RPMI7951 (cell line): ENCODE measurements at places on chromosomes 12 and 14. TPM values are rescaled to one million over a fixed set of nuclear protein-coding genes. Genes with fewer than 3 reads are reported as not detected.

CAPRIN2 gene
- 15.5 and 15.7 TPM in 2 replicates for total RNA-seq

KCNK13 gene
- total RNA-seq, result not detected in 2 replicates

TAS2R30 gene
- total RNA-seq, result 0.60 and 0.98 TPM in 2 replicates

RTL1 gene
- not detected in 2 replicates for total RNA-seq

KLRG1 gene
- 1.4 and 2.0 TPM in 2 replicates for total RNA-seq

ANKRD33 gene
- total RNA-seq, result not detected in 2 replicates

IRAK4 gene
- 10.8 and 13.7 TPM in 2 replicates for total RNA-seq

PTPRR gene
- total RNA-seq, result 9.0 and 9.4 TPM in 2 replicates

TMX1 gene
- 87.8 and 110 TPM in 2 replicates for total RNA-seq

GRCh38 chr14:103129301-103130016, 6.2 kb downstream of the TNFAIP2 start:
- DNase-seq, result no peak

GRCh38 chr12:122148657-122149056, 25.4 kb downstream of the IL31 start:
- DNase-seq, result no peak

DNA sequence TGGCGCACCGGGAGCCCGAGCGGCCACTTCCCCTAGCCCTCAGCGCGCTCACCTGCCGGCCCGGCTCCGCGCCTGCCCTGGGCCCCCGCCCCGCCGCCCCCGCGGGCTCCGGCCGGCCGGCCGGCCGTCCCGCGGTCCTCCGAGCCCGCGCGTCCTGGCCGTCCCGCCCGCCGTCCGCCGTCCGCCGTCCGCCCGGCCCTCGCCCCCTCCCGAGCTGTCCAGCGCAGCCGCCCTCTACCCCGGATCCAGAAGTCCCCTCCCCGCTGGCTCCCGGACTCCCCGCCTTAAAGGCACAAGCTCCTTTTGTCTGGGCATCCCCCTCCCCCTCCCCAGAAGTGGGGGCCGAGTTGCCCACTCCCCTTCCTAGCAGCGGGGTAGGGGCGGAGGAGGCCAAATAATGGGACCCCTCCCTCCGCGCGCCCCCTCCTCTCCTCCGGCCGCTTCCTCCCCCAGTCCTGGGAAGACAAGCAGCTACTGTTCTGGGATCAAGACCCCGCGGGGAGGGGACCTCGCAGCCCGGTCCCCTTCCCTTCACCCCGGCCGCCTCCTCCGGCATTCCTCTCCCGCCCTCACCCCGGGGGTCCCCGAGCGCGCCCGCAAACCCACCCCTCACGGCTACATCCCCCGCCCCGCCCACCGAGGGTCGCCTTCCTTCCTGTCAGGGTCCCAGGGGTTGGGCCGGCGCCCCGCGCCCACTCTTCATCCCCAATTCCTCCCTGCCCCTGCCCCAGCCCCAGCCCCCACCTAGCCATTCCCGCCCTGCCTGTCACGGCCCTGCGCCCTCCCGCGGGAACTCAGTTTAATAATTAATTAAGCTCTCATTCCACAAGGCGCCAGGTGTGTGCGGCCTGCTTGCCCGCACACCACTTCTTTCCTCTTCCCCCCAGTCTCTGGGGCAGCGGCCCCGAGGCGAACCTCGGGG, at the start of gene ADCY6:
Gene ADCY6, minus strand, starts transcription at position 236 of the 922 bp plus-strand sequence. CDS start 5,655 bp downstream, outside the sequence.
- DNase-seq, result peak; percentile 63

DNA sequence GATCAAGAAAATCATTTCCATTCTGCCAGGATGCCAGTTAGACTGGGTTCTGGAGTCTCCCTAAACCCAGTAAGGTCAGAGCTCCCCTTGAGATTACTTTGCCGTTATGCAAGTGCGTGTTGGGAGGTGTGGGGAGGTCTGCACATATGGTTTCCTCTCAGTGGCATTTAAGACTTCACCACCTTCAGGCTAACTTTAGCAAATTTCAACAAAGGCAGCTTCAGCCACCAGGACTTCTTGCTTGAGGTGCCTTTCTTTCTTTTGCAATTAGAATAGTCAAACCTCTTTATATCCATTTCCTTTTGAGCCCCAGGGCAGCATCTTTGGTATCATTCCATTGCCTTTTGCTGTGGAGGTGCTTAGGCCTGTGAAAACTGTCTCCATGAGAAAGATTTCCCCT, 117.2 kb upstream of the CCND2 start:
- no peak for DNase-seq

GRCh38 chr12:32589165-32589865, 89.8 kb upstream of the DNM1L start:
- no peak for DNase-seq

DNA sequence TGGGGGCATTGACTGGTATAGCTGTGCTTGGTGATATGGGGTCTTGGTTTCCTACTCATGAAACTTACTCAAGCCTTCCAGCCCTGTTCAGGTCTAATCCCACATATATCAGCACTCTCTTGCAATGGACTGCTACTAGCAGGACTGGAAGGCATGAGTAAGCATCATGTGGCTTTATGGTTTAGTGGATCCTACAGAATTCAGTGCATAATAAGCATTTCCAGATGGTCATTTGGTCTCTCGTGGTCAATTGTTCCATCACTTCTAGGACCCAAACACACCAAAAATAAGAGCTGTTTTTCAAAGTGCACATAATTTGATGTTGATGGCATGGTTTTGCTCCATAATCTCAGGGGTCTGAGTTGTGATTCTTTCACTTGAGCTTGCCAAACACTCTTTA, 114.4 kb downstream of the LMNTD1 start:
- DNase-seq, result peak; percentile 84

DNA sequence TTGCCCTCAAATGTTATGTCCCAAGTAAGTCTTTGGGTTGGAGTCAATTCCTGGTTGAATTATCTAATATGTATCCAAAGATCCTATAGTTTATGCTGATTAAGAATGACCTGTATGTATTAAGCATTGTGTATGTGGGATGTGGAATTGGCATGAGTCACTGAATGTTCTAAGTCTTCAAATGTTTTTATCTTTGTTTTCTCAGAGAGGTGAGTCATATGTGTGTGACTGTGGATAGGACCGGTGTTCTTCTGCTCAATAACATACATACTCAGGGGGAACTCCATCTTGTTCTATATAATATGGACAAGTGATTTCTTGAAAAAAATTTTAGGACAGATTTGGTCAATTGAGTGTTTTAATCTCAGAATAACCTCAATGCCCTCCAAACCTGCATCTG, 57.9 kb downstream of the NAV3 start:
- peak; percentile 57 for DNase-seq

GRCh38 chr14:103718572-103718971, 3.0 kb downstream of the ZFYVE21 start:
- DNase-seq, result no peak

GRCh38 chr14:103656031-103656755, 27.2 kb downstream of the KLC1 start:
- DNase-seq, result no peak
